HT1080 (cell line): ENCODE measurements at places on chromosomes 16 and 17.

- DNase-seq, result no peak
Measured at GRCh38 chr16:3825103-3825502, 55.4 kb downstream of the CREBBP start.

- DNase-seq, result peak; percentile 36
Measured at GRCh38 chr16:3149630-3150345, 15.0 kb downstream of the ZNF213 start.

- no peak for DNase-seq
Measured at GRCh38 chr16:69858191-69859104, 92.7 kb upstream of the CLEC18A start.

DNA sequence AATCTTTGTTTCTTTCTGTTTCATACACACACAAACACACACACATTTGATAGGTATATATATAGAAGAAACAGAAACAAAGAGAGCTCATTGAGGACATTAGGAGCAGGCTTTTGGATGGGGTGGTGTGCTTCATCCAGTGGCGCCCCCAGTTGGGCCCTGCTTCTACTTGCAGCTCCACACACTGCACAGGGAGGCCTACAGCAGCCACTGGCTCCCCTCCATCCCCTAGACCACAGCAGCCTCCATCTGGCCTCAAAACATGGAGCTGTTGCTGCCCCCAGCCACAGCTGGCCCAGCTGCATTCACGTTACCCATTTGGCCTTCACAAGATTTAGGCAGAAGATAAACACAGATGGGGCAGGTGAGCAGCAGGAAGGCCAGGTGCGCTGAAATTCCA lies 33.1 kb upstream of the NF1 start:
- no peak for DNase-seq

GRCh38 chr17:81349397-81350319 lies 45.6 kb upstream of the BAHCC1 start:
- DNase-seq, result peak; percentile 64

DNA sequence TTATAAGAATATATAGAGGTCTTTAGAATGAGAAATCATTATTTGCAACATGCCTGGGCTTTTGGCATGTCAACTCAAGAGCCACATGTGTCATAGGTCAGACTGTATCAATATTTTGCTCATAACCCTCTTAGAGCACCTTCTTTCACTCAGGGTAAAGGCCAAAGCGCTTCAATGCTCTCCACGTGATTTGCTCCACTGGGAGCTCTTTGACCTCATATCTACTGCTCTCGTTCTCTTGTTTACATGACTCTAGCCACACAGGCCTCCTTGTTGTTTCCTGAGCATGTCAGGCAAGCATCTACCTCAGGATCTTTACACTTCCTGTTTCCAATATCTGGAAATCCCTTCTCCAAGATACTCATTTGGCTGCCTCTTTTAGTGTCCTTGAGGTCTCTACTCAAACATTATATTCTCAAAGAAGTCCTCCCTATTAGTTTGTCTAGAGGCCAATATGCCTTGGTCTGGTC lies 148.4 kb downstream of the TOX3 start:
- DNase-seq, result no peak

DNA sequence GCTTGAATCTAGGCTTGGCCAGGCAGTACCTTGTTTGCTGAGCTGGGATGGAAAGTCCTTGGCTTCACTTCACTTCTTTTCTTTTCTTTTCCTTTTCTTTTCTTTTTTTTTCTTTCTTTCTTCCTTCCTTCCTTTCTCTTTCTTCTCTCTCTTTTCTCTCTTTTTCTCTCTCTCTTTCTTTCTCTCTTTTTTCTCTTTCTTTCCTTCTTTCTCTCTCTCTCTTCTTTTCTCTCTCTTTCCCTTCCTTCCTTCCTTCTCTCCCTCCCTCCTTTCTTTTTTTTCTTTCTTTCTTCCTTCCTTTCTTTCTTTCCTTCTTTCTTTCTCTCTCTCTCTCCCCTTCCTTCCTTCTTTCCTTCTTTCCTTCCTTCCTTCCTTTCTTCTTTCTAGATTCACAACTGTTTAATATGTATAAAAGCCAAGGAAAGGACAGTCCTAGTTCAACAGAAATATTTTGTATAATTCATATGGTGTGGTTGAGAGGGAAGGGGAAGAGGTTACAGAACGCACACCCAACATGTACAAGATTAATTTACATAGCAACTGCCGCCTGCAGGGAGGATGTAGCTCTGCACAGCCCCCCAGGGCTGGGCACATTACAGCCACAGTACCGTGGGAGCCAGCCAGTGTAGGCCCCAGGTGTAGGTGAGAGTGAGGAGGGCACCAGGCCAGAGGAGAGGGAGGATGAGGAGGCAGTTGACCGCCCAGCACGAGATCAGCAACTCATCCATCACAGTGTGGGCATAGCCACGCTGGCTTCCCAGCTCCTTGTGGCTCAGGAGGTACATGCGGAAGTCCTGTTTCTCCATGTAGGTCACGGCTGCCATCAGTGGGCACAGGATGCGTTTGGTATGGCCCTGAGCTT lies 9.7 kb upstream of the ITGB3 start:
- DNase-seq, result no peak

- peak; percentile 49 for DNase-seq
Measured at GRCh38 chr17:39547713-39548478, 59.8 kb downstream of the NEUROD2 start.

DNA sequence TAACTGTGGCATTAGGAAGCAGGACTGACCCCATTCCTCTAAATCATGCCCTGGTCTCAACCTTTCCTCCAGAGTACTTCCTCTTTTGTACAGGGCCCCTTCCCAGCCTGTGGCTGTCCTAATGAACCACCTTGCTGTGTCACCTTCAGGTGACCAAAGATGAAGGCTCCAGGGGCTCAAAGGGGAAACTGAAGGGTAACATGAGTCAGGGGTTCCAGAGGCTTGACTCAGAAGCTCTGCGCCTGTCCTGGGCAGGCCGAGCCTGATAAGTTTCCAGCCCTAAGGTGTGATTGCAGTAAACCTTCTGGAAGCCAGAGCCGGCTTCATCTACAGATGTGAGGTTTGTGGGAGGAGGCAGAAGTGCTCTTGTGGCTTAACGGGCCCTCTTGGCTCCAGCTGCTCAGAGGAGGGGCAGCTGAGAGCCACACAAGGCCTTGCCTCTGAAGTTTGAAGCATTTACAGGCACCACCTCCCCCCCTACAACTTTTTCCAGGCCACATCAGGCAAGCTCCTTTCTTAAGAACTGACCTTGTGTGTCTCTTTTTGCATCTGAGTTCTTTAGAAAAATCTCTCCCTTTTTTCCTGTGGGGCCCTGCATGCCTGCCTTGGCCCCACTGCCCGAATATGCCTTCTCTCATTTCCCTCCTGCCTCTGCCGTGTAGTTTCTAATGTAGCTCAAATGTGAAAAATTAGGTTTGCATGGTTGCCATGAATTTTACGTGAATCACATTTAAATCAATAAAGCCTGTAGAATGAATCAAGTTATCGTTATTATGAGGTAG lies 149.9 kb downstream of the CLEC16A start:
- peak; percentile 62 for DNase-seq

DNA sequence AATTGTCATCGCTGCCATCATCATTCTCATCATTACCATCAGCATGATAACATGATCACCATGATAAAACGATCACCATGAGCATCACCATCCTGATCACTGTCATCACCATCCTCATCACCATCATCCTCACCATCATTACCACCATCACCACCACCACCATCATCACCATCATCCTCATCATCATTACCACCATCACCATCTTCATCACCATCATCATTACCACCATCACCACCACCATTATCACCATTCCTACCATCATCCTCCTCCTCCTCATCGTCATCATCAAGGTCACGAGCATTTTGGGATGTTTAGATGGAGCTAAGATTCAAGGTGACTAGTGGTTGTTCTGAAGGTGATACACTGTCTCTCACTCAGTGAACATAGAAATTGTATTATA lies 221.0 kb downstream of the FOXL1 start:
- DNase-seq, result no peak

DNA sequence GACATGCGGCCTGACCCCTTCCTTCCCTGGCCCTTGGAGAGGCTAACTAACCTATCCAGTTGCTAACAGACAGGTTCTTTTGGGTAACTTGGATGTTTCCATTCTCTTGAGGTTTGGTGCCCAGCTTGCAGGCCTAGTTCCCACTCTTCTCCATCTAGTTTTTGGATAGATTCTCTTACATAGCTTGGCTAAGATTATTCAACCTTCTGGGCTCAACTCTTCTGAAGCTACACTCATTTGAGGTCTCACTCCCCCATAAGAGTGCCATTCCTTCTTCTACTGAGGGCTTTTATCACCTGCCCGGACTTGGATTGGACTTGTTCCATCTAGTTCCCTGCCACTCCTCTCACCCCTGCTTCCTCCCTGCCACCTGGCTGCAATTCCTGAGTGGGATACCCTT lies 44.1 kb upstream of the MARCHF10 start:
- no peak for DNase-seq

DNA sequence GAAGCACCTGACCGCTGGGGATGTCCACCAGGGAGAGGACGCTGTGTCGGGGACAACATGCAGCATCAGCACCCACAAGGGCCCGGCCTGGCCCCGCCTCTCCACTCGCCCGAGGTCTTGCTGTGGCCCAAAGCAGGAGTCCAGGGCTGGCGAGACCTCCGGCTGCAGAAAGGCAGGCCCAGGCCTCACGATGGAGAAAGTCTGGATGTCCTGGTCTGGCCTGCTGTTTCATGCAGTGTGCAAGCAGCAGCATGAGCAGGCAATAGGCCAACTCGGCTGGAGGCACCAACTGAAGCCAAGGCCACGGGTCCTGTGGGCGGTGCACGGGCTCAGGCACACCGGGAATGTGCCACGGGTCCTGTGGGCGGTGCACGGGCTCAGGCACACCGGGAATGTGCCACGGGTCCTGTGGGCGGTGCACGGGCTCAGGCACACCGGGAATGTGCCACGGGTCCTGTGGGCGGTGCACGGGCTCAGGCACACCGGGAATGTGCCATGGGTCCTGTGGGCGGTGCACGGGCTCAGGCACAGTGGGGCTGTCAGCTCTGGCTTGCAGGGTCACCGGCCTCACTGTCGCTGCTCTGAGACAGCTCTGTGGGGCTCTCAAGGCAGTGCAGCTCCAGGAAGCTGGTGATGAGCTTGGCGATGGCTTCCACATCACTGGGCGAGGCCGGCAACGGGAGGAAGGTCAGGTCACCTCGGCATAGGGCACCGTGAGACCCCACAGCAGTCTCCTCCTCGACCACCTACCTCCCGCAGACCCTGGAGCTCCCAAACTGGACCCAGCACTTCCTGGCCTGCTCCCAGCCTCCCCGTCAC lies 6.9 kb downstream of the CYBC1 start:
- no peak for DNase-seq

GRCh38 chr17:19386974-19387920 lies at the start of gene MFAP4:
MFAP4 (minus strand) TSS chr17:19387190; CDS start chr17:19387155, 35 bp downstream.
- no peak for DNase-seq

GRCh38 chr16:28555561-28555960 lies 1.8 kb downstream of the SGF29 start:
- no peak for DNase-seq

DNA sequence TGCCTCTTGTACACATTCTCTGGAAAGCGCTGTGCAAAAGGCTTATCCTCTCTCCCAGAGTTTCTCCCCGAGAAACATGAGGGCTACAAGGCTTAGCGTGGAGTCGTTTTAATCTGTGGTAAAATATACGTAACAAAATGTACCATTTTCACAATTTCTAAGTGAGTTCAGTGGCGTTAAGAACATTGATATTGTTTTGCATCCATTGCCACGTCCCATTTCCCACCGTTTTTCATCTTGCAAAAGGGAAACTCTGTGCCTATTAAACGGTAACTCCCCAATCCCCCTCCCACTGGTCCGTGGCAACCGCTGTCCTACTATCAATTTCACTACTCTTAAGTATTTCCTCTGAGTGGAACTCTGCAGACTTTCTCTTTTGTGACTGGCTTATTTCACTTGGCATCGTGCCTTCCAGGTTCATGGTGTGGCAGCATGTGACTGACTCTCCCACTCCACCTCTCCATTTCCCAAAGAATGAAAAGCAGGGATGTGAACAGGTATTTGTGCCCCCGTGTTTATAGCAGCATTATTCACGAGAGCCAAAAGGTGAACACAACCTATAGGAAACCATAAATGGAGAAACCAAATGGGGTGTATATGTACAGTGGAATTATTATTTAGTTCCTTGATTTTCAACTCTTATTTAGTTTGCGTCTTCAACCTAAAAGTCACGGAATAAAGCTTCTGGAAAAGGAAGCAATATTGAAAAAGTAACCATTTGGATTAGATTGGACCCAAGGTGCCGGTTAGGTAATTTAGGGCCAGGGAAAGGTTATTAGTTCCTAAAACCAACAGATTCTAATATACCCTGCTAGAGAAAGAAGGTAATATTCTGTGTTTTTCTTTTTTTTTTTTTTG lies 1.1 kb upstream of the USP32 start:
- DNase-seq, result peak; percentile 72

DNA sequence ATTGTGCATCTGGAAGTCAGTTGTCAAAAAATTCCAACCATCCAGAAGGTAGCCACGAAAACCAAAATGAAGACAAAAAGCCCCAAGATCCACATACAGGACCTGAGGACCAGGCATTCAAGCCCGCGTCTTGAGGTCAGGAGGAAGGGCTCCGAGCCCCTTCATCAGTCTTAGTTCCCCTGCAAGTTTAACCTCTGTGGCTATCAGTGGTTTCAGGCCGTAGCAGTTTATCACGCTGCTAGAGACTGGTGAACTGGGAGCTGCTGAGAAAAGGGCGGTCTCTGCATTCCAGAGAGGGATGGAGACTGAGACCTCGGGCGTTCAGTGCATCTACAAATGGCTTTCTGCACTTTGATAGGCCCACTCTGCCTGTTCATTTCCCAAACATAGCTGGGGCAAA lies 70.6 kb downstream of the IRF8 start:
- DNase-seq, result no peak

- no peak for DNase-seq
Measured at GRCh38 chr17:61519754-61520440, 67.7 kb downstream of the TBX4 start.

- DNase-seq, result peak; percentile 74
Measured at GRCh38 chr16:85750827-85751697, at the start of gene C16orf74. C16orf74 (minus strand) TSS chr16:85751096; CDS start chr16:85735217, 15,879 bp downstream.

- DNase-seq, result peak; percentile 20
Measured at GRCh38 chr16:11675561-11676511, 7.6 kb downstream of the SNN start.

GRCh38 chr17:45384047-45384788 lies 48.5 kb downstream of the ARHGAP27 start:
- peak; percentile 81 for DNase-seq

DNA sequence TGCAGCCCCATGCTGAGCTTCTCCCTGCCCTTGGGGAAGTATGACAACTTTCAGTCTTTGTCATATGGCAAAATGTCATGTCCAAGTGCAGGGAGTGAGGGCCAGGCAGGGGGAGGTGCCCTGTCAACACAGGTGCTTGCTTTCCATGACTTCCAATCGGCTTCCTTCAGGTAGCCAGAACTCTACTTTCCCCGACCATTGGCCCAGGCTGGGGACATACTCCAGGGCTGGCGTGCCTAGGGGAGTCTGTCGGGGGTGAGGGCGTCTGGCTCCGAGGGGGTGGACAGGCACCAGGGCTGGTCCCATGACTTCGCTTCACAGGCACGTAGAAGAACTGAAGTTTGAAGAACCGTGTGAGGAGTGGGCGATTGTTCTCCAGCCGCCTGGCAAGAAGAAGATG lies 19.8 kb upstream of the PIK3R6 start:
- no peak for DNase-seq

DNA sequence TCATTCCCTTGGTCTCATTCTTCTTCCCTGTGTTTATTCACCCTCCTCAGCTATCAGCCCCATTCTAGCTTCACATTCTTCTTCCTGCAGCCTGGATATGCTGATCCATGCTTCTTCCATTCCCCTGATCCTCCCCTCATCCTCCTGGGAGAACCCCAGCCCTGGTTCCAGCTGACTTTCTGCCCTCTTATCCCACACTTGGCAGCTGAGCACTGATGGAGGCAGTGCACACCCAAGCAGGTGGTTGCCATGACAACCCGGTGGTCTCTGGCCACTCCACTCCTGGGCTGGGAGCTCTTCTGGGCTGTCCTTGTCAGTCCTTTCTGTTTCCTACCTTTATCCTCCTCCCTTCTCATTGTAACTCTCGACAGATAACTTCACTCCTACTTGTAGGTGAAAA lies 16.7 kb upstream of the TUBG2 start:
- DNase-seq, result no peak
